ENCODE measurements at places on chromosomes 5 and 9.

DNA sequence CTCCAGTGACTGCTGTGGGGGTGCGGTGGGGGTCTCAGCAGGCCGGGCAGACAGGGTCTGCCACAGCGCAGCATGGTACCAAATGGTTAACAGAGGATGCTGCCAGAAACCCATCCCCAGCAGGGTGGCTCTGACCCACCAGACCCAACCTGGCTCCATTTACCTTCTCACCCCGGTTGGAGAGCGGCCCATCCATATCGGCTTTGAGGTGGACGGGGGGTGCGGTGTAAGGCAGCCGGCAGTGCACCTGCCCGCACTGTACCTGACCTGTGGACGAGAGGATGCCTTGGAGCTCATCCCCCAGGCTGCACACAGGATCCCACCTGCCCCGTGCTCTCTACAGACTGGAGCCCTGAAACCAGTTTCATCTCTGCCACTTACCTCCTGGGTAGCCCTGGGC lies 19.3 kb downstream of the LHX6 start:
- DNase-seq, result no peak

GRCh38 chr9:36870960-36871359 lies 163.1 kb downstream of the PAX5 start:
- DNase-seq, result no peak

DNA sequence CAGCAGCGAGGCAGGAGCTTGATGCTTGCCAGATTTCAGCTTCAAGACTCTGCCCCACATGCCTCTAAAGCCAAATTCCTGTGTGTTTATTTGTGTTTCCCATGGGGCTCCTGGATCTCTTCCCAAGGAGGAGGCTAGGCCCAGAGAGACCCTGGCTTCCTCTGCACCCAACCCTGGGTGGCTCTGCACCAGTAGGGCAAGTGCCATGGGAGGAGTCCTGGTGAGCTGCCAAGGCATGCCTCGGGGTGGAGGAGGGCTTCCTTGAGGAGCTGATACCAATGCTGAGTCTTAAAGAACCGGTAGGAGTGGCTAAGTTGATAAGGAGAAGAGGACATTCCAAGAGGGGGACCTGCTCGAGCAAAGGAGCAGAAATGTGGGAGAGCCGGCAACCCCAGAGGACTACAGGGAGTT lies 6.8 kb upstream of the TIFAB start:
- DNase-seq, result no peak

DNA sequence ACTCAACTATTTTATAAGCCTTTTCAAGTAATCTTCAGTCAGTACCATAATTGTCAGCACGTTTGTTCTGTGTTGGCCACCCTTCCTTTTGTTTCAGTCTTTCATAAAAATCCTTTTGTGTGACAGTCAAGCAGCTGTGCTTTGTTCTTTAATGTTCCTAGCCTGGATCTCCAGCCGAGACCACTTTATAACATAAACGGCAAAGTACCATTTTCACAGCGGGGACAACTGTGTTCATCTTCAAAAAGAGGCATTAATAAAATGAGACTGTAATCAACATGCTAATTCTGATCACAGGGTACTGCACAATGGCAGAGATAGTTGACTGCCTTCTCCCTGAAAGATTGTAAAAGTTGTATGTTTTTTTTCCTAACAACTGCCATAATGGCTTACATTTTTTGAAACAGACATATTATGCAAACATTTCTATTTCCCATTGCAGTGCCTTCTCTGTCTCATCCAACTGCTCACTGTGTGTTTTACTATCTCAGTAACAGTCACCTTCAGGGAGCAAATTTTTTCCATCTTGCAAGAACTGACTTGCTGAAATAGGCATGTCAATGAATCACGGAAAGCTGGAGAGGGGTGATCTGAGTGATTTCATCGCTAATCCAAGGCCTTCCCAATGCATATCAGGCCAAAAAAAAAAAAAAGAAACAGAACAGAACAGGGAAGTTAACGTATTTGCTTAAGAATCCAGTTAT lies 828.5 kb upstream of the DMAC1 start:
- no peak for DNase-seq

DNA sequence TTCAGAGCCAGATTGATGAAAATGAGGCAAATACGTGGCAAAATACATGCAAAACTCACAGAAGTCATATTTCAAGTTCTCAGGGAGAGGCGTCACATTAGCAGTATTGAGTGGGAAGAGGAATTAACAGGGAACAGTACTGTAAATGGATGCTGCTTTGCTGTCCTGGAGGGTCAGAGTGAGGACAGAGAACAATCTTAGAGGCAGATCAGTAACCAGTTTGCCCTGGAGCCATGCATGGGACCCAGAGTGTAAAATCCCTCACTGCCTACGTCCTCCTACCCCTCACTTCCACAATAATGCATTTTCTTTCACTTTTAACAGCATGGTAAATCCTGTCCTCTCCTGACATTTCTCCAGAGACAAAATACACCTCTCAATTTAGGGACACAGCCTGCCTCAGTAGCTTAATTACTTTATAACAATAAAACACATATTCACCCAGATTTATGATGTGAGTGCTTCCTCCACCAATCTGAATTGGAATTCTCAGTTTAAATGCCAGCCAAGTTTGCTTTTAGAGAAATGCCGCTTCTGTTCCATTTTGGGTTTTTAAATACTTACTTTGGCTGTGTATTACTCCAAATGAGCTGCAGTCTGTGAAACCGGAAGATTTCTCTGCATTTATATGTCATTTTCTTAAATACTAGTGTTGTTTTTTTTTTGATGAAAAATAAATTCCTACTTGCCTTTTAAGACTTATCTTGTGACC lies 70.0 kb downstream of the LMNB1 start:
- DNase-seq, result no peak

Data from CD4-positive, alpha-beta T cell (primary cell).